ENCODE measurements at places on chromosomes 7 and 10.

DNA sequence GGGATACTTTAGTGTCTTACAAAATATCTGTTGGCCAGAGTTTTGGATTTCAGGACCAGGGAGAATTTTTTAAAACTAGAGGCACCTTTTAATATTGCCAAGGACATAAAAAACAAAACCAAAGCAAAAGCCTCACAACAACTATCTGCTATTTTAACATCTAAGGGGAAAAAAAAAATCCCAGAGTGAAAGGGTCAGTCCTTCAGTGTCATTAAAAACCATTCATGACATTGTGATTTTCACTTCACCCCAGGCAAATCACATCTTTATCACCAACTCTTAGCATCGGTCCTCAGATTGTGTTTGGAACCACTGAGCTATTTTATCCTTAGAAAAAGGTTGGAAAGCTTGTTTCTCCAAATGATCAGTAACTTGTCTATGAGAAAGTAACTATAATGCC, 10.7 kb downstream of the CEP41 start:
- DNase-seq: no peak

DNA sequence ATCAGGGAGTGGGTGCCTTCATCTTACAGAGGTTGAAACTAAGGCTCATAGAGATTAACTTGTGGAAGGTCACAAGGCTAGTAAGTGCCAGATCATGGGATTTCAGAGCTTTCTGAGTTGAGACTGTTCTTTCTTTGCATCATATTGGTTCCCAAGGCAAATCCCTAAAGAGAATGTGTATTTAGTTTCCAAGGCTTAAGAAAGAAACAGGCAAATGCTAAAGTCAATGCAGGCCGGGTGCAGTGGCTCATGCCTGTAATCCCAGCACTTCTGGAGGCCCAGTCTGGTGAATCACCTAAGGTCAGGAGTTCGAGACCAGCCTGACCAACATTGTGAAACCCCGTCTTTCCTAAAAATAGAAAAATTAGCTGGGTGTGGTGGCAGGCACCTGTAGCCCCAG, 19.8 kb downstream of the CDK1 start:
- DNase-seq: peak; percentile 26

- DNase-seq: no peak
Observed at GRCh38 chr7:106059556-106059955, 52.6 kb downstream of the SYPL1 start.

DNA sequence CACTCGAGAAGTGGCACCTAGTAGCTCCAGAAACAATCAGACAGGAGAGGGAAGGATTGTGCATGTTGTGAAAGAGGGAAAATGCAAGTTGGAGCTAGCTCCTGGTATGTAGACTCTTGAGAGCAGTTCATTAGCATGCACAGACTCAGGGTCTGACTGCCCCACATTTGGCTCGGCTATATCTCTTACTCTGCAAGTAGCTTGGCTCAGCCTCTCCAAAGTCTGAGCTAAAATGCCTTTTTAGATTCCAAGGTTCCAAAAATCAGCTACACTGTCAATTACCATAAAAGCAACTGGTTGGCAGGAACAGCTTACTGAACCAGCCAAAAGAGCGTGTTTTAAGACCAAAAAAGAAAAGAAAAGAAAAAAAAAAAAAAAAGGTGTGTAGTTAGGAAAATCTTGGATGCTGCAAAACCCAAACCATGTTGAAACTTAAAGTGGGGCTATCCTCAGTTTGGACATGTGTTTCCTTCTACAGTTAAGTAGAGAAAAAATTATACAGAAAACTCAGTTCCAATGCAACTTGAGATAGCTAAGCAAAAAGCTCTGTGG, 65.5 kb downstream of the MKX start:
- DNase-seq: peak; percentile 27
